GM04503 (cell line): ENCODE measurements at places on chromosomes 3 and 15.

- no peak for DNase-seq
These were observed 92.2 kb downstream of the LINGO1 start for GRCh38 chr15:77540312-77541060.

DNA sequence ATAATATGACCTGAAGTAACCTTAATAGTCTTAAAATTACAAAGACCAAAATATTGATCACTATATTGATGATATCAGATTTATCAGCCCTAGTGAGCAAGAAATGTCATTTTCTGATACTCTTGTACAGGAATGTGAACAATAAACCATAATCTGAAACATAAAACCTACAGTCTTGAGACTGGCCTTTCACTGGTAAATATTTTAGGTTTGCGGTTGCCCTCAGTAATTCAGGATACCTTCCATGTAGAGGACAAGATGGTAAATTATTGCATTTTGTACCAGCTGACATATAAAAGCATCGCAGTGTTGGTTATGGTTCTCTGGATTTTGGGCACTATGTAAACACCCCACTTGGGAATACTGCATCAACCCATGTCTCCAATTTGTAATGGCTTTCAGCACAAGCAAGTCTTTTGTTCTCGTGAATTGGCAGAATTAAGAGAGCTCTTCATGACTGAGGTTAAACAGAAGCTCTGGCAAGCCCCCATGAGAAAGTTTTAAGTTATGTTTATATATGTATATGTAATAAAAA, 128.5 kb downstream of the LMLN start:
- no peak for DNase-seq

- DNase-seq = no peak
These were observed 215.6 kb downstream of the RPLP1 start for GRCh38 chr15:69668039-69668705.

DNA sequence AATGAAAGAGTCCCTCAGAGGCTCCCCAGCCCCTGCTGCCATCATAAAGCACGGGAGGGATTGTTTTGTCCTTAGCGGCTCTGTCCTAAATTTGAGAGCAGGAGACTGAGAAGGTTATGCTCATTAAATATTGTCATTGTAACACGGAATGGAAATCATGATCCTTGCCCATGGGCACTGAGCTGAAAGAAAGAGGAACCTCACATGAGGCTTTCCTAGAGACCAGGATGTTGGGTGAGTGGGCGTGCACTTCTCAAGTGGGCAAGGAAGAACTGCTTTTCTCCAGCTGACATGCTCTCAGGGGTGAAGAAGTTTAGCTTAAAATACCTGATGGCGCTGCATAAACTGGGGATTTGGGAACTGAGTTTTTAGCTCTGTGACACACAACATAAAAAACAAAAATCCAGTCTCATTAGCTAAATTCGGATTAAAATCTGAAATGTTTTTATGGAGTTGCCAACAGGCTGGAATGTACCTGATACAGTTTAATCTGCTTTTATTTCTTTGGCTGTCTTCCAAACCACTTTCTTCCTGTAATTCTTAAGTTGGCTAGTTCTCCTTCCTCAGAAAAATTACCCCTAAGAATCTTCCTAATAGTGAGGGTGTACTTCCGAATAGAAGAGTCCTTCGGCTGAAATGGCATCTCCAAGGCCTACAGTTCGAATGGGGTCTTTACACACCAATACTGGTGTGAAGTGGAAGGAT, 31.7 kb downstream of the ADPGK start:
- no peak for DNase-seq

DNA sequence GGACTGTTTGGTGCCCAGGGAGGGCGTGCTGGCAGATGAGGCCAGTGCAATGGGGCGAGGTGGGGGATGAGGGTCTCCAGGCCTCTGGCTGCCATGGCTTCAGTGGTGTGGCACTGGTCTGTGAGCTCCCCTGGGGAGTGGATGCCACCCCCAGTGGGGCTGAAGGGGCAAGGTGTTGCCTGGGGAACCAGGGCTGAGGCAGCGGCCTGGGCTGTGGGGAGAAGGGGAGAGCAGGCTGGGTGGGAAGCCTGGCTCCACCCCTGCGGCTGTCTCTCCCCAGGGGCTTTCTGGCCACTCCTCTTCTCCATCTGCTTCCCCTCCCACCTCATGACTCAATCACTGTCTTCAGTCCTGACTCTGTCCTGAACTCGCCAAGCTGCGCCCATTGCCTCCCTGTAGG, 88.4 kb upstream of the TLE3 start:
- no peak for DNase-seq

DNA sequence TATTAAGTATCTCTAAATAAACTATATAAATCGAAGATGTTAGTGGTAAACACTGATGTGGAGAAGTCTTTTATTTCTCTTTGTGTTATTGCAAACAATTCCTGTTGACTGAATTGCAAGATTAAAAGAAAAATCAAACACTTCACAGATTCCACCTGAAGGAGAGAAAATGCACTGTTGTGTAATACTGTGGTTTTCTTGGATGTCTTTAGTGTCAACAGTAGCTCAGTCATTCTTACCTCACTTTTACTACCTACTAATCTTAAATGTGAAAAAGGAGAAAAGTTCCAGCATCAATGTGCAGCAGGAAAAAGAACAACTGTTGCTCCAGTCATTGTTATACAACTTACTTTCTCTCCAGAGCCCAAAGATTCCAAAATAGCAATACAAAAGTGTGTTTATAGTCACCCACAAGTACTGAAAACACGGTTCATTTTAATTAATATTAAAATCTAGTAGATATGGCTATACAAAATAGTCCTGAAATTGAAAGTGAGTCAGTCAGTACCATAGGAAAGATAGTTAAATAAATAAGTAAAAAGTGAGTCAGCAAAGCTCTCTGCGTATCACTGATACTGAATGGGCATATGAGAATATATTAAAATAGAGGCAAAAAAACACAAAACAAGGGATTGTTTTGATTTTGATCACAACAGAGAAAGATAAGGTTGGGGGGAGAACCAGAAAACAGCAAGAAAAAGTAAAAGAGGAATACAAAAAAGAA, 90.5 kb upstream of the CSPG5 start:
- DNase-seq = no peak

DNA sequence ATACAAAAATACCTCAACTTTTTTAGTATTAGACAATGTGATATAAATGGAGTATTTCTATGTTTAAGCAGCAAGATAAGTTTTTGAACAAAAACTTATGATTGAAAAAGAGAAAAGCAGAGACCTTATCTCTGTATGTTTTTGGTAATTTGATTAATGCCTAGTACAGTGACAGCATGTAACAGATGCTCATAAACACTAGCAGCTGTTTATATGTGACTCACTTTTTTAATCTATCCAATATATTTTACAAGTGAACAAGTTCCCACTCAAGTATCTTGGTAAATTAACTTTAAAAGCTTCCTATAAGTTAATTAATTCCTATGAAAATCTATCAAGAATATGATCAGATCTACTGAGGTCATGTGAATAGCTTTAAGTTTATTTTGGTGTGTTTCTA, 55.1 kb downstream of the NGLY1 start:
- no peak for DNase-seq

DNA sequence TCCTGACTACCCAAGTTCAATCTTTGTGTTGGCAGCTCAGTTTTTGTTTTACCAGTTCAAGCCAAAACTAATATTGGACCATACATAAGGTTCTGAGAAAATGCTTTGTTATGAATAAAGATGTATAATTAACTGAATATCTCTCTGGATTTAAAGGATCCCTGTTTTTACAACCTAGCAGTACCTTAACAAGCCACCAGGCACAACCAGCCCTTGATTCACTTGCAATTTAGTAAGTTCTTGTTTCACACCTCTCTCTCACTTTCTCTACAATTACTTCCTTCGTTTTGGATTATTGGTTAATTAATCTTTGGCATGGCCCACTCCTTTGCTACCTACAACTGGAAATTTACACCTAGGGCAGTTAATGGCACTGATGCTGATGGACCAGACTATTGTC, 531.9 kb downstream of the SQOR start:
- DNase-seq = no peak

GRCh38 chr3:170321321-170322034, 36.0 kb upstream of the SKIL start:
- no peak for DNase-seq

DNA sequence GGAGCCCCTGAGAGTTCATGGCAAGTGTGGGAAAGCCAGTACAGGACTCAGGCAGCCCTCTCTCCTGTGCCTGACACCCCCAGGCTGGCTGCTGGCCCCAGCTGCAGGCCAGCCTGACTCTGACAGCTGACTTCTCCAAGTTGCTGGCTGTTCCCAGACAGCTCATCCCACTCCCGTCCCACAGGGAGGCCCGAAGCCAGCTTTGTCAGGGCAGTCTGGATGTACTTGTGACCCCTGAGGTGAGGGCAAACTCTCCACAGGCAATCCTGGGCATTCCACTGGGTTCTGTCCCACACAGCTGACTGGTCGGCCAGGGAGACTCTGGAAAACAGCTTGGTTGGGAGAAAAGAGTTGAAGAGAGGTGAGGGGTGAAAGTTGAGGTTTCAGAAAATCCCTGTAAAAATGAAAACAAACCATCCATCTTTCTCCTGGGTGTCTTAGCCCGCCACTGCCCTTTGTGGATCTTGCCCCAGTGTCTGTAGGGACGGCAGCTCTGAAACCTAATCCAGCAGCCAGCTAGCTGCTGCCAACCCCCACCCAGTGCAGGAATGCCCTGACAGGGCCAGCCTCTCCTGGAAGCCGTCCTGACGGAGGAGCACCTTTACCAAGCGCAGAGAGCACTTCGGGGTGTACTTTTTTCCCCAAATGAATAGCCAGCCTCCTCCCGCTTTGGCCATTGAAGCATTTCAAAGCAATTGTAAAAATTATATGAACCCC, 87.9 kb downstream of the DNAJB8 start:
- no peak for DNase-seq

- no peak for DNase-seq
These were observed 315.2 kb downstream of the UACA start for GRCh38 chr15:70447928-70448698.

DNA sequence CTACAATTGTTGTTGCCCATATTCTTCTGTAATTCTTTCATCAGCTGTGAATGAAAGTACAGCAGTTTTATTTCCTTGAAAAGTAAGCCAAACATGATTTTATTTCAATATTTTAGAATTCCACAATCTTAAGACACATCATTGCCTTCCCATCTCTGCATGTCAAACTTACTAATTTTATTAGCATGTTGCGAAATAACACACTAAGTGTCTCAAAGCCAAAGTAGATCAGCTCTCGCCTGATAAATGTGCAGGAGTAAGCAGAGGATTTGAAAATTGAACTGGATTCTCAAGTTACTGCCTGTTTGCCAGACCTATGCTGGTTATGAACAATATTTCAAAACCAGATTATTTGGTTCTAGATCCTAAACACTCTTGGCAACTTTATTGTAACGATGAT, 25.7 kb downstream of the TGFBR2 start:
- no peak for DNase-seq

DNA sequence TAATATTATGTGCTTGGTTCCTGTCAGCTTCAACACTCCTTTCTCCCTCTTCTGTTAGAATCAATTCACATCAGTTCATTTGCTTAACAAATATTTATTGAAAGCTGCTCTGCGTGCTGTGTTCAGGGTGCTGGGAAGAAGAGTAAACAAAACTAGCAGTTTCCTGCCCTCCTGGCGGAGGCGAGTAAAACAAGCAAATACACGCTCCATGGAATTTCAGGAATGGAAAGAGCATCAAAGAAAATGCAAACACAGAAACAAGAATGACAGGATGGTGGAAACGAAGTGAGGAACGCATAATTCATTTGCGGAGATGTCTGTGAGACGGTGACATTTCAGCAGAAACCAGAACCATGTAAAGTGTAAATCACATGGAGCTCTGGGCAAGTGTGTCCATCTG, 49.4 kb upstream of the SPTSSB start:
- no peak for DNase-seq

DNA sequence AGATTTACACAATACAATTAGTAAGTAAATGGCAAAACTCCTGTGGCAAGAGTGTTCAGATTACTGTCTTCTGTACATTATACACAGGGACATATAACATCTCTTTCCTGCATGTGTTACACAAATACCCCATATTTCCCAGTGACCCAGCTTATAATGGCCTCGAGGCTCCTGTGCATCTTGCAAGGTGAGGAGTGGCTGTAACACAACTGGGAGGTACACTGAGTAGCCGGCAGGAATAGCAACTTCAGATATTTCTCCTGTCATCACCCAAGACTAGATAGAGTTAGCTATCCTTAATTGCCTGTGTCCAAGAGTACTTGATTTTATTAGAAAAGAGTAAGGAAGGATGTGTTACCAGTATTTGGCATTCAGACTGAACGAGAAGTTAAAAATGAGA, 5.6 kb downstream of the GMPS start:
- DNase-seq = no peak

- no peak for DNase-seq
These were observed 67.4 kb downstream of the MAP3K13 start for GRCh38 chr3:185430375-185430774.

DNA sequence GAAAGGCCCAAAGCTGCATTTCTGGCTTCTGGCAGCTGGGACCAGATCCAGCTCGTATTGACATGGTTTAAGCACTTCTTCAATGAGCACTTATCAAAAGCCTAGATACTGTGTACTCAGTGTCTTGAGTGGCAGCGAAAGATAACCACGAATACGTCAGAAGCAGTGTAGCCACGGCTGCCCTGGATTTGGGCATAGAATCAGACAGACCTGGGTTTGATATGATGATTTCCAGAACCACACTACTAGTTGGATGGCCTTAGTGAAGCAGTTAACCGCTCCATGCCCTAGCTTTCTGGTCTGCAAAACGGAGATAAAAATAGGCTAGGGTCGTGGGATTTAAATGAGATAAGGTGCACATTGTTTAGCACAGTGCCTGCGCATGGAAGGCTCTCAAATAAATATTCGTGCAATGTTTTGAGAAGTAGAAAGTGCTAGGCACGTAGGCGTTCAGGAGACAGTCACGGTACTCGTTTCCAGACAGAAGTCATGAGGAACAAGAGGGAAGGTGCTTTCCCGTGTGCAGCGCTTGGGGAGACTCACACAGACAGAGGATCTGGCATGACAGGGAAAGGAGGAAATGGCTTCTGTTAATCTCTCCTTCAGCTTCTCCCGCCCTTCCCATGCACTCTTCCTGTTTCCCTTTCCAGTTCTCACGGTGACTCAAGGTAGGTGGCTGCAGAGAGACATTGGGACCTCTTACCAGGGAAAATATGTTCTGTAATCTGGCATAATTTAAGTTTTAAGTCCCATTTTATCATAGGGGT, 70.3 kb downstream of the CCNL1 start:
- DNase-seq = no peak
